ENCODE measurements at places on chromosomes 3 and 15.

GRCh38 chr15:72404356-72404755 lies 6.3 kb downstream of the TMEM202 start:
- no peak for DNase-seq

DNA sequence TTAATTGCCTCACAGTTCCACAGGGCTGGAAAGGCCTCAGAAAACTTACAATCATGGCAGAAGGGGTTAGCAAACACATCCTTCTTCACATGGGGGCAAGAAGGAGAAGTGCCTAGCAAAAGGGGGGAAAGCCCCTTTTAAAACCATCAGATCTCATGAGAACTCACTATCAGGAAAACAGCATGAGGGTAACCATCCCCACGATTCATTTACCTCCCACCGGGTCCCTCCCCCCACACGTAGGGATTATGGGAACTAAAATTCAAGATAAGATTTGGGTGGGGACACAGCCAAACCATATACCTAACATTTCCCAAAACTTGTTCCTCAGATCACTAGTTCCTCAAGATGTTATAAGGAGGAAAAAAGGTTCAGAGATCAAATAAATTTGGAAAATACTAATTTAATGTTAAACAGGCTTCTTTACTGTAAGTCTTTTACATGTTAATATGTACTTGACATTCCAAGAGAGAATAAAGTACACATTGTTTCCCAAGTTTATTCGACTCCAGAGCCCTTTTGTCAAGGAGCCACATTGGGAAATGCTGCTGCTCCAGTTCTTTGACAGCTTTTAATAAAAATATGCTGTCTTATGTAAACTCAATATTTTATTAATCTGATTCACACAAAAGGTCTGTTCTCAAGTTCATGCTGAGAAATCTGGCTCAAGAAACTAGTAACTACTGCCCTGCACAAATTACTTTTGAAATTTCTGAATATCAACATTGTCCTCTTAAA lies 17.8 kb downstream of the HERC1 start:
- DNase-seq = no peak

GRCh38 chr3:134376786-134377426 lies 2.7 kb upstream of the AMOTL2 start:
- DNase-seq = no peak

- DNase-seq = no peak
Measured at GRCh38 chr3:4838621-4839022, 140.6 kb upstream of the BHLHE40 start.

Measured in CD4-positive, alpha-beta T cell treated with Interferon alpha-2 for 1 hour (primary cell).